ENCODE measurements at places on chromosomes 4 and X. TPM values are rescaled to one million over a fixed set of nuclear protein-coding genes. Genes with fewer than 3 reads are reported as not detected.

DNA sequence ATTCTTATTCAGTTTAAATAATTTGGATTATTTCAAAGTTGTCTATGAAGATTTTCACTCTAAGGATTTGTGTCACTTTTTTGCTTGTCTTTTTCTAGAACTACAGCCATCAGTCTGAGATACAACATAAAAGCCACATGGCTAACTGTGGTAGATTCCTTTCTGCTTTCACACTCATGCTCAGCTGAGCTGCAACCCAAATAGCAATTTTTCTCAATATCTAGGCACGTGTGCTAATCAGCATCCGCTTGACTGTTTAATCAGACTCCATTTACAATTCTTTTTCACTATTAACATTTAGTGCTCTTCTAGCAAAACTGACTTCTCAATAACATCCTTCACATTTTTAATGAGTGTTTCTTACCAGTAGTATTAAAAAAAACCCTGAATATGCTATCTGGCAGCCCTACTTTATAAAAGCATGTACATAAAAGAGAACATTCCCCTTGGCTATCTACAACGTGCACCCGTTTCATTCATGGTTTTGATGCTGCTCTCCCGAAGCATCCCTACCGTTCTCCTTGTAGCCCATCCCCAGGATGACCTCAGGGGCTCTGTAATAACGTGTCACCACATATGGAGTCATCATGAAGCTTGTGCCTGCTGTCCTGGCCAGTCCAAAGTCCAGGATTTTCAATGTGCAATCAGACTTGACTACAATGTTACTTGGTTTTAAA lies 259.2 kb downstream of the MAPK10 start:
- no peaks in the 10 kb centered on the region for H3K4me1 ChIP-seq
- no peak overlapping the region for H3K4me3 ChIP-seq
- H3K27ac ChIP-seq, result no peak overlapping the region

DNA sequence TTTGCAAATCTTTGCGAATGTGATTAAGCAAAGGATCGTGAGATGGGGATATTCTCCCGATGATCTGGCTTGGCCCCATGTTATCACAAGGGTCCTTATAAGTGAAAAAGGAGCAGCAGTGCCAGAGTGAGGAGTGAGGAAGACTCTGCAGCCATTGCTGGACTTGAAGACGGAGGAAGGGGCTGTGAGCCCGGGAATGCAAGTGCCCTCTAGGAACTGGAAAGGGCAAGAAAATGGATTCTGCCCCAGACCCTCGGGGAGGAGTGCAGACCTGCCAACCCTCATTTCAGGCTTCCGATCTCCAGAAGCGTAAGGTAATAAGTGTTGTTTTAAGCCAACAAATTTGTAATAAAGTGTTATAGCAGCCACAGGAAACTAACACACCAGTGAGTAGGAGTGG lies 76.3 kb downstream of the EVC start:
- no peak overlapping the region for H3K27ac ChIP-seq
- no peaks in the 10 kb centered on the region for H3K27me3 ChIP-seq
- no peaks in the 10 kb centered on the region for H3K4me1 ChIP-seq
- no peak overlapping the region for H3K4me3 ChIP-seq
- DNase-seq, result no peak
- no peaks in the 10 kb centered on the region for H3K36me3 ChIP-seq

GRCh38 chrX:46444011-46444410 lies 101.2 kb downstream of the ZNF674 start:
- H3K4me3 ChIP-seq, result no peak overlapping the region
- no peak for DNase-seq
- no peak overlapping the region for H3K27ac ChIP-seq
- no peaks in the 10 kb centered on the region for H3K4me1 ChIP-seq

DNA sequence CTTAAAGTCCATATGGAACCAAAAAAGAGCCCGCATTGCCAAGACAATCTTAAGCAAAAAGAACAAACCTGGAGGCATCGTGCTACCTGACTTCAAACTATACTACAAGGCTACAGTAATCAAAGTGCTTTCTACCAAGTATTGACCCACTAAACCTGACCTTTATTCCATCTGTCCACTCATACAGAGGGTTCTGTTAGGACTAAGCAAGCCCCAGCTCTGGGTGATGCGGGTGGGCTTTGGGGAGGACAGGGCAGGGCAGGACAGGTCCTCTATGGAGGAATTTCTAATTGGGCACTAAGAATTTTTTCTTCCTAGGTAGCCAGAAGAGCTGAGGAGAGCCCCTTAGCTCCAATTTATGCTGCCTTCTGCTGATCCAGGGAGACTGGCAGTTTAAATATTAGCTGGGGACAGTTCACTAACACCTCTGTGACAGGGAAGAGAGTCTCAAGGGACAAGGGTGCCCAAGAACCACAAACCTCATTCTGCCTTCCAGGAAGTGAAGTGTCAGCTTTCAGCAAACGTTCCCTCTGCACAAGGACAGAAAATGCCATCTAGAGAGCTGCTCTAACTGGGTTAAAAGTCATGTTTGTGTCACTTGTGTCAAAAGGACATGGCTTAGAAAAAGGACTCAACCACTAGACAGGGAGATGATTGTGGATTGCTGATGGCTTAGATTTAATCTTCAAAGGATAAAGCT lies 143.2 kb downstream of the KIT start:
- no peak for DNase-seq
- H3K27ac ChIP-seq, result no peak overlapping the region
- no peaks in the 10 kb centered on the region for H3K27me3 ChIP-seq
- H3K36me3 ChIP-seq, result no peaks in the 10 kb centered on the region
- no peak overlapping the region for H3K4me3 ChIP-seq

Gene MEPE
- not detected for total RNA-seq

GRCh38 chrX:127276326-127276725 lies 456.8 kb downstream of the PRR32 start:
- no peak for DNase-seq
- H3K4me1 ChIP-seq, result no peaks in the 10 kb centered on the region
- no peaks in the 10 kb centered on the region for H3K36me3 ChIP-seq
- no peaks in the 10 kb centered on the region for H3K27me3 ChIP-seq

GRCh38 chr4:1201851-1202525 lies 29.6 kb upstream of the SPON2 start:
- peaks cover 8% of the 10 kb centered on the region for H3K4me1 ChIP-seq
- DNase-seq, result peak; percentile 55
- no peaks in the 10 kb centered on the region for H3K27me3 ChIP-seq
- H3K4me3 ChIP-seq, result no peak overlapping the region
- H3K36me3 ChIP-seq, result no peaks in the 10 kb centered on the region
- H3K27ac ChIP-seq, result no peak overlapping the region

DNA sequence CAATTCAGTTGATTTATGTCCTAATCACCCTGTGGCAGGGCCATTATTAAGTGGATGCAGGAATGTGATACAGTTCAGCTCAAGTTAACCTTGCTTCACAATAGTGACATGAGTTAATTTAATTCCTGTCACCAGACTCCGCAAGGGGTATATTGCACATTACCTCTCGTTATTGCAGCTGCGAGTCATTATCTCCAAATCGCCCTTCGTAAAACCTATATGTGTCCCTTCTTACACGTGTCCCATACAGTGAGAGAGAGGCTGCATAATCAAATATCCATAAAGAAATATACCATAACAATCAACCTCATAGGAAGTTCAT lies 369.9 kb upstream of the ANXA10 start:
- no peak for DNase-seq
- no peaks in the 10 kb centered on the region for H3K27me3 ChIP-seq
- H3K4me1 ChIP-seq, result no peaks in the 10 kb centered on the region

DNA sequence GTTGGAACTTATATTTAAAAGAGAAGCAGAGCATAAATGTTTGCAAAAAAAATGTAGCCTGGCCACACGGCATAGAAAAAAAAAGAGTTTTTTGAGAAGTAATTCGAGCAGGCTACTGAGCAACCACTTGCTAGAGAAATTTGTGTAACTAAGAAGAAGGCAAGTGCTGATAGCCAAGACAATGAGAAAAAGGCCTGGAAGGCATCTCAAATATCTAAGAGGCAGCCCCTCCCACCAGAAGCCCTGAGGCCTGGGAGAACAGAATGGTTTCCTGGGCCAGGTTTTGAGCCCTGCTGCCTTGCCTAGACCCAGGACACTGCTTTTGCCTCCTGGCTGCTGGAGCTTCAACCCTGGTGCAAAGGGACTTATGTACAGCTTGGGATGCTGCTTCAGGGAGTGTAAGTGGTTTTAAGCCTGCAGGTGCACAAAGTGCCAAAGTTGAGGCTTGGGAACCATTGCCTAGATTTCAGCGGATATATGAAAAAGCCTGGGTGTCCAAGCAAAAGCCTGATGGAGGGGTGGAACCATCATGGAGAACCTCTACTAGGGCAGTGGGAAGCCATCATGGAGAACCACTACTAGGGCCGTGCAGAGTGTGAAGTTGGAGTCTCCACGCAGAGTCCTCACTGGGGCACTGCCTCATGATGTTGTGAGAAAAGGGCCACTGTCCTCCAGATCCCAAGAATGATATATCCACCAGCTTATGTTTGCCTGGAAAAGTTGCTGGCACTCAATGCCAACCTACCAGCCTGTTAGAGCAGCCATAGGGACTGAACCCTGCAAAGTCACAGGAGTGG lies 9.7 kb downstream of the TECRL start:
- H3K27ac ChIP-seq, result peak overlapping the region; percentile 22
- no peaks in the 10 kb centered on the region for H3K36me3 ChIP-seq
- H3K4me1 ChIP-seq, result peaks cover 8% of the 10 kb centered on the region
- no peaks in the 10 kb centered on the region for H3K27me3 ChIP-seq

Gene TREX2
- 0.18 TPM for total RNA-seq

DNA sequence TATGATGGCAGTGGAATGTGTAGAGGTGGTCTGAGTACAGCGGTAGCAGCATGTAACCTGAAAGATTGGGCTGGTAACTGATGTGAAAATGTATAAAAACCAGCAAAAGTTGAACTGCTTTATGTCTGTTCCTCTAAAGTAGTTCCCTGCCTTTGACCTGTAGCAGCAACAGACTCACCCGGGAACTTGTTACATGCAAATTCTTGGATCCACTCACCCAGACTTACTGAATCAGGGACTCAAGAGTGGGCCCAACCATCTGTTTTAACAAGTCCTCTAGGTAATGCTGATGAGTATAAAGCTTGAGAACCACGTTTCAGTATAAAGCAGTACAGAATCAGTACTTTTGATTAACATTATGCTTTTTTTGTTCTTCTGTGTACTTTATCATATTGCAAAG lies 84.7 kb downstream of the RAP1GDS1 start:
- no peak for DNase-seq
- no peak overlapping the region for H3K27ac ChIP-seq
- no peaks in the 10 kb centered on the region for H3K4me1 ChIP-seq
- no peaks in the 10 kb centered on the region for H3K27me3 ChIP-seq
- peaks cover 11% of the 10 kb centered on the region for H3K36me3 ChIP-seq

DNA sequence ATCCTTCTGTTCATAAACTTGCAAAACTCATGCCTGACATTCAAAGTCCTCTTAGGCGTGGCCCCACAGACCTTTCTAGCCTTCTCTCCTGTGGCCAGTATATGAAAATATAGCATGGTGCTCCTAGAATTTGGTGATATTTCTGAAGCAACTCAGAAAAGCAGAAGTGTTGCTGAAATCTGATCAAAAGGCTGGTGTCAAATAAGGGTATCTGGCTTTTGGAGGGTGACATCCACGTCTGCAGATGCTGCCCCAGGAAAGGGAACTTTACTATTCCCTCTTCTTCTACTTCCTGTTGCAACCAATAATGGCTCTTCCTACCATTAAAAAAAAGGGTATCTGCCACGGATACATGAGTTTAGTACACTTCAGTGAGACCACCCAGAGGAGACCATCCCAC lies 83.9 kb upstream of the RPS6KA3 start:
- DNase-seq, result no peak
- no peak overlapping the region for H3K27ac ChIP-seq
- H3K4me1 ChIP-seq, result no peaks in the 10 kb centered on the region
- H3K36me3 ChIP-seq, result no peaks in the 10 kb centered on the region
- H3K27me3 ChIP-seq, result no peaks in the 10 kb centered on the region

DNA sequence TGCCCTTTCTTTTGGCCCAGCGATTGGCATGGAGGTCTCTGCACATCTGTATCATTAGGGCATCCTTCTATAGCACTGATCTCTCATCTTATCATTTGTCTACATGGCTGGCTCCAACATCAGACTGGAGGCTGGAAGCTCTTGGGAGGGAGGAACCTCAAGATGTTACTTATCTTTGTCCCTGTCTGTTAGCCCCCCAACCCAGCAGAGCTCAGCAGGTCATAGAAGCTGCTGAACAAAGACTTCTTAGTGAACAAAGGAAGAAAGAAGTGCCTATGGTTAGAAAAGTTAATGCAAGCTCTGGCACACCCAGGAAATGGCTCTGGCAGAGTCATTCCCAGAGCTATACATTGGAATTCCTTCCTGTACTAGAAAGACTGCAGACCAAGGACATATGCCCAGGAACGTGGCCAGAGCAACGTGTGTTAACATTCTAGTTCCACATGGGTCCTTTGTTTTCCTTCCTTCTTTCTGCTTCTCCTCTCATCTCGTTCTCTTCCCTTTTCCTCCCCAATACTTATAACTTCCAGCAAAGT lies 74.0 kb downstream of the SEL1L3 start:
- no peaks in the 10 kb centered on the region for H3K27me3 ChIP-seq
- H3K36me3 ChIP-seq, result no peaks in the 10 kb centered on the region

- H3K27ac ChIP-seq, result no peak overlapping the region
Measured at GRCh38 chr4:141789716-141790115, 153.3 kb downstream of the IL15 start.

Gene RNF4
- total RNA-seq, result 25.1 TPM

- DNase-seq, result no peak
- H3K27me3 ChIP-seq, result no peaks in the 10 kb centered on the region
- H3K36me3 ChIP-seq, result no peaks in the 10 kb centered on the region
- H3K4me3 ChIP-seq, result no peak overlapping the region
Measured at GRCh38 chrX:138240266-138240665, 471.3 kb downstream of the FGF13 start.

Gene LONRF3
- 31.4 TPM for total RNA-seq

Gene JADE3
- 2.6 TPM for total RNA-seq

DNA sequence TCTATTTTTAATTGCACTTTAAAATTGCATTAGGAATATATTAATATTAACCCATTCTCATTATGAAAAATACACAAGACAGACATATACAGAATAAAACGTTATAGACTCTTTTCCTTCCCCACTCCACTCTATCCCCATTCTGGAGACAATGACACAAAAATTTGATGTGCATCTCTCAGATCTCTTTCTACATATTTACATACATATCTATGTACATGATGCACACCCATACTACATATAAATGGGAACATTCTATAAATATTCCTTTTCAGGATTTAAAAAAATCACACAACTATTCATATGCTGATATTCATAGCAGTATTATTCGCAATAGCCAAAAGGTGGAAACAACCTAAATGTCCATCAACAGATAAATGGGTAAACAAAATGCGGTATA lies 2.4 kb upstream of the CXorf66 start:
- no peaks in the 10 kb centered on the region for H3K36me3 ChIP-seq
- no peaks in the 10 kb centered on the region for H3K4me1 ChIP-seq
- no peak for DNase-seq
- no peak overlapping the region for H3K27ac ChIP-seq
- H3K4me3 ChIP-seq, result no peak overlapping the region

Gene PDZD4
- total RNA-seq, result 2.2 TPM

Gene TRIM60
- total RNA-seq, result not detected

- H3K27me3 ChIP-seq, result no peaks in the 10 kb centered on the region
- no peak overlapping the region for H3K27ac ChIP-seq
- no peaks in the 10 kb centered on the region for H3K36me3 ChIP-seq
- no peaks in the 10 kb centered on the region for H3K4me1 ChIP-seq
- DNase-seq, result no peak
Measured at GRCh38 chr4:189121336-189121735, 819.3 kb upstream of the FRG1 start.

- no peaks in the 10 kb centered on the region for H3K4me1 ChIP-seq
- H3K4me3 ChIP-seq, result no peak overlapping the region
- no peaks in the 10 kb centered on the region for H3K27me3 ChIP-seq
- DNase-seq, result no peak
- H3K27ac ChIP-seq, result no peak overlapping the region
- H3K36me3 ChIP-seq, result no peaks in the 10 kb centered on the region
Measured at GRCh38 chr4:81355136-81355535, 116.6 kb downstream of the RASGEF1B start.
